Caco-2 (cell line): ENCODE measurements at places on chromosomes 16 and 17.

DNA sequence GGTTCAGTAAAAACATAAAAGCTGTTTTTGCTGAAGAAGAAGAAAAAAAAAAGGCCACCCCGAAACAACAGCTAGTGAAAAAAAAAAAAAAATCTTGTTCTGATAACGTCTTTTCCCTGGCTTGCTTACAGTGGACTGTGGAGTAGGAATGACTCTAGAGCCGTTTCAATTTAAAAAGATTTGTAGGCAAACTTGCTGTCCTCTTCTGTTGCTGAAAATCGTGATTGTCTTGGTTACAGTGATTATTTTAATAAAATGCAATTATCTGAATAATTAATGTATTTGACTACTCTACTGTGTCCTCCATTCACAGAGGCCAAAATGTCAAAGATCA is 190.6 kb upstream of the TBX2 start:
- no peak overlapping the region for H3K4me3 ChIP-seq
- H3K27ac ChIP-seq: no peak overlapping the region
- H3K27me3 ChIP-seq: no peaks in the 10 kb centered on the region
- no peak for DNase-seq
- no peaks in the 10 kb centered on the region for H3K36me3 ChIP-seq

DNA sequence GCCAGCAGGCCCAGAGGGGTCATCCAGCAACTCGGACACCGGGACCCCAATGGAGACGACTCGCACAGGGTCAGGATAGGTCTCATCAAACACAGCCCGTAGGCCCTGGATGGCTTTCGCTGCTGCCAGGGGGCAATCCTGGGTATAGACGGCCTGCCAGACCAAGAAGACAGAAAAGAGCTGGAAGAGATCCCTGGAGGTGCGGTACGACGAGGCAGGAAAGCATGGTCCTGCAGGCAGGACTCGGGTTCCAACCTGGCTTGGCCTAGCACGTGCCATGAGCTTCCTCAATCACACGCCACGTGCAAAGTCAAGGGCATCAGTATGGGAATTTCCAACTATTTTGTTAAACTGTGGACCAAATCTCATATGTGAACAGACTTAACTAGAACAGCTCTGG is 6.3 kb upstream of the EXOSC6 start:
- peaks cover 16% of the 10 kb centered on the region for H3K36me3 ChIP-seq
- H3K4me1 ChIP-seq: no peaks in the 10 kb centered on the region
- no peak for DNase-seq
- no peak overlapping the region for H3K4me3 ChIP-seq

DNA sequence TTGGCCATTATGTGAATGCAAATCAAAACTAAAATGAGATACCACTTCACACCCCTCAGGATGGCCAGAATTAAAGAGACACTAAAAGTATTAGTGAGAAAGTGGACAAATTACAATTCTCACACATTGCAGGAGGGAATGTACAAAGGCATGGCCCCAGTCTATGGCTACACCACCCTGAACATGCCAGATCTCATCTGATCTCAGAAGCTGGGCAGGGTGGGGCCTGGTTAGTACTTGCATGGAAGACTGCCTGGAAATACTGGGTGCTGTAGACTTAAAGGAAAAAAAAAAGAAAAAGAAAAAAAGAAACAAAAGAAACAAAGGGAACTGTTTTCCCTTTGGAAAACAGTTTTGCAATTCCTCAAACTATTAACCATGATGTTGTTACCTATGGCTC is 97.0 kb upstream of the RBL2 start:
- DNase-seq: no peak
- no peak overlapping the region for H3K27ac ChIP-seq
- H3K4me3 ChIP-seq: no peak overlapping the region
- H3K36me3 ChIP-seq: no peaks in the 10 kb centered on the region
- no peaks in the 10 kb centered on the region for H3K4me1 ChIP-seq

DNA sequence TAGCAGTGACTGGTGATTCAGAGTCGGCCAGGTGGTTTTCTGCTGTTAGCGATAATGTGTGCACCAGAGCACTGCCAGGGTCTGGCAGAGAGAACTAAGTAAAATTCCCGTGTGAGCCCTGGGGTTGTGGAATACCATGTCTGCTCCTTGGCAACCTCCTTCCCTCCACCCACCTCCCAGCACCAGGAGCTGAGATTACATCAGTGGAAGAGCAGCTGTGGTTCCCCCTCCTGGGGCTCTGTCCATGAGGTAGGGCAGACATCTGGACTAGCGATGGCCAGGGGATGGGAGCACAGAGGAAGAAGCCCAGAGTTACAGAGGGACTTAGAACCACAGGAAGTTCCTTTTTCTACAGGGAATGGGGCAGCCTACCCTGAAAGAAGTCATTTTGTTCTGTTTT is 15.8 kb downstream of the CLEC10A start:
- H3K27me3 ChIP-seq: no peaks in the 10 kb centered on the region
- no peak overlapping the region for H3K4me3 ChIP-seq
- no peak overlapping the region for H3K27ac ChIP-seq
- no peaks in the 10 kb centered on the region for H3K36me3 ChIP-seq

GRCh38 chr16:11721781-11722467 is 20.7 kb downstream of the TXNDC11 start:
- no peaks in the 10 kb centered on the region for H3K4me1 ChIP-seq
- no peaks in the 10 kb centered on the region for H3K27me3 ChIP-seq
- peaks cover 2% of the 10 kb centered on the region; the same call in 1 of the 2 replicates for H3K36me3 ChIP-seq
- no peak overlapping the region for H3K4me3 ChIP-seq
- DNase-seq: no peak

DNA sequence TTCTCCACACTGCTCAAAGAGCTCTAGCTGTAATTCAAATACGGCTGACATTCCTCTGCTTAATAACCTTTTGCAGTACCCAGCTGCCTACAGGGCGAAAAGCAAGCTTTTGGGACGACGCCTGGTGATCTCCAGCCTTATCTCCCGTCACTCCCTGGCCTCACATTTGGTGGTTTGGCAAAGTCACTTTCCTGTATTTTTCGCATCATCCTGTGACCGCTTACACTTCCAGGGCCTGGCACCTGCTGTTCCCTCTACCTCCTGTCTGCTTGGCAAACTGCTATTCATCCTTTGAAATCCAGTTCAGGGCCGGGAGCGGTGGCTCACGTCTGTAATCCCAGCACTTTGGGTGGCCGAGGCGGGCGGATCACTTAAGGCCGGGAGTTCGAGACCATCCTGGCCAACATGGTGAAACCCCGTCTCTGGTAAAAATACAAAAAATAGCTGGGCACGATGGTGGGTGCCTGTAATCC is 2.7 kb upstream of the BHLHA9 start:
- peak overlapping the region; percentile 60 for H3K4me3 ChIP-seq
- H3K36me3 ChIP-seq: no peaks in the 10 kb centered on the region
- DNase-seq: no peak
- no peaks in the 10 kb centered on the region for H3K27me3 ChIP-seq
- H3K4me1 ChIP-seq: peaks cover 4% of the 10 kb centered on the region

DNA sequence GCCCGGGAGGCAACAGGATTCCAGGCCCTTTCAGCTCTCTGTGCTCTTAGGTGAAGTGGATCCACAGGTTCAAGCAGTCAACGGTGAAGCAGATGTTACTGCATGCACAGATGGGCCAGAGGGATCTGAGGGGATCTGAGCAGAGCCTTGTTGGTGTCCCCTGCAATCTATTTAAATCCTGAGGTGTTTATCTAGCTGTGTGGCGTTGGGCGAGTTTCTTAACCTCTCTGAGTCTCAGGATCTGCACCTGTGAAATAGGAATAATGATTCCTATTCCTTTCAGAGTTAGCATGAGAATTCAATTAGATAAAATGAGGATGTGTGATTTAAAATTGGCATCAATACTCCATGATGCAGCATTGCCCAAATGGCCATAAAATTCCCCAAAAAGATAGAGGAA is 237.3 kb upstream of the CDH5 start:
- H3K4me3 ChIP-seq: no peak overlapping the region
- no peaks in the 10 kb centered on the region; the same call in 1 of the 2 replicates for H3K36me3 ChIP-seq
- DNase-seq: no peak
- no peak overlapping the region for H3K27ac ChIP-seq

DNA sequence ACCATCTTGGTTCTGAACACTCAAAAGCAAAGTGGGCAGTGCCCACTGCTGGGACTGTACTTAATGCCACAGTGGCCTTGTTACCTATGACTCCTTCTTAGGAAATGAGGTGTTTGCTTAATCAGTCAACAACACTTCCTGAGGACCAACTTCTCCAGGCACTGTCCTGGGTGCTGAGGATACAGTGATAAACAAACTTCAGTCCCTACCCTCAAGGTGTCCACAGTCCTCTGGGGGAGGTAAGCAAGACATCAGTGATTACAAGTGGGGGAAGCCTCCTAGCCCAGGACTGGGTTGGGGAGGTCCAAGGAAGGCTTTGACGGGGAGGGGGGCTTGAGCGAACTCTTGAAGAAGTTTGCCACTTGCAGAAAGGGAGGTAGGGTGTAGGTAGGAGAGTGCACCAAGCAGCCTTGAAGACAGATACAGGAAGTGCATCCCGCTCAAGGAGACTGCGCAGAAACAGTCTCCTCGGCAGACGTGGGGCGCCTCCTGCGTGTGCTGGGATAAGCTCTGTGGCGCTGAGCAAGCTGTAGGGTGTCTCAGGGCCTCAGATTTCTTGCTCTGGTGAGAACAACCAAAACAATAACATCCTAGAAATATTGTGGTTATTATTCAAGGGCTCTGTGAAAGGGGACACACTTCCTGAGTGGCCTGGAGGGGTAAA is 2.6 kb upstream of the ABCC3 start:
- no peak overlapping the region for H3K4me3 ChIP-seq
- H3K27me3 ChIP-seq: no peaks in the 10 kb centered on the region
- peaks cover 53% of the 10 kb centered on the region for H3K4me1 ChIP-seq
- H3K36me3 ChIP-seq: no peaks in the 10 kb centered on the region
- no peak for DNase-seq
- H3K27ac ChIP-seq: no peak overlapping the region

- H3K4me3 ChIP-seq: no peak overlapping the region
- H3K36me3 ChIP-seq: peaks cover 2% of the 10 kb centered on the region
- H3K4me1 ChIP-seq: no peaks in the 10 kb centered on the region
- no peak overlapping the region for H3K27ac ChIP-seq
- DNase-seq: no peak
- no peaks in the 10 kb centered on the region for H3K27me3 ChIP-seq
These were observed 22.6 kb downstream of the NDE1 start for GRCh38 chr16:15672514-15673167.

DNA sequence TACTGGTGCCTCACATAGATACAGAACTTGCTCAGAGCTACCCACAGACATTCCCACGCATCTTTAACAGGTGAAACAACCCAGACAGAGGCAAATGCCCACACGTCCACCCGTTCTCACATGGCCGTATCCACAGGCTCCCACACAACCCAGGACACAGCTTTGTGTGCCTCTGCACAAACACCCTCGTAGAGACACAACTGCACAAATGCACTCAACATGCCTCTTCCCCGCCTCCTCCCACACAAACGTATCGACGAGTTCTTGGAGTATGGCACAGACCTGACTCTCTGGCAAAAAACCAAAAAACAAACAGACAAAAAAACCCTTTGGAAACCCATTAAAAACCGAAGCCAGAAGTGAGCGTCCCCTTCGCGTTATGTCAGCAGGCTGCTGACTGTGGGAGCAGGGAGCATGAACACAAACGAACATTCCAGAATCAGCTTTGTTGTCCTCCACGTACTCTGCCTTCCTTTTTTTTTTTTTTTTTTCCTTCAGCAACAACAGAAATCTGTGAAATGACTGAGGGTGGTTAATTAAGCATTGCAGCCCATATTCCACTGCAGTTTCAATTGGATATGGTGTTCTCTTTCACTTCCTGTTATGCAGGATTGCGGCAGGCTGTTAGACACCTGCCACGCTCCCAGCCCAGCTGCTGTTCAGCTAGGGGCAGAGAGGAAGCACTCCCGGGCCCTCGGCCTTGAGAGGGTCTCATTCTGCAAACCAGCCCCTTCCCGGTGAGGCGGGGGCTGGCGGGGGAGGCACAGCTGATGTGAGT is 313.7 kb downstream of the MAF start:
- no peak overlapping the region for H3K27ac ChIP-seq
- H3K36me3 ChIP-seq: no peaks in the 10 kb centered on the region
- no peak for DNase-seq
- no peaks in the 10 kb centered on the region for H3K4me1 ChIP-seq

- no peaks in the 10 kb centered on the region for H3K36me3 ChIP-seq
- H3K4me1 ChIP-seq: peaks cover 56% of the 10 kb centered on the region
- no peaks in the 10 kb centered on the region for H3K27me3 ChIP-seq
- DNase-seq: no peak
- H3K27ac ChIP-seq: no peak overlapping the region
- no peak overlapping the region for H3K4me3 ChIP-seq
These were observed 342.7 kb downstream of the SOX9 start for GRCh38 chr17:72463287-72464102.

DNA sequence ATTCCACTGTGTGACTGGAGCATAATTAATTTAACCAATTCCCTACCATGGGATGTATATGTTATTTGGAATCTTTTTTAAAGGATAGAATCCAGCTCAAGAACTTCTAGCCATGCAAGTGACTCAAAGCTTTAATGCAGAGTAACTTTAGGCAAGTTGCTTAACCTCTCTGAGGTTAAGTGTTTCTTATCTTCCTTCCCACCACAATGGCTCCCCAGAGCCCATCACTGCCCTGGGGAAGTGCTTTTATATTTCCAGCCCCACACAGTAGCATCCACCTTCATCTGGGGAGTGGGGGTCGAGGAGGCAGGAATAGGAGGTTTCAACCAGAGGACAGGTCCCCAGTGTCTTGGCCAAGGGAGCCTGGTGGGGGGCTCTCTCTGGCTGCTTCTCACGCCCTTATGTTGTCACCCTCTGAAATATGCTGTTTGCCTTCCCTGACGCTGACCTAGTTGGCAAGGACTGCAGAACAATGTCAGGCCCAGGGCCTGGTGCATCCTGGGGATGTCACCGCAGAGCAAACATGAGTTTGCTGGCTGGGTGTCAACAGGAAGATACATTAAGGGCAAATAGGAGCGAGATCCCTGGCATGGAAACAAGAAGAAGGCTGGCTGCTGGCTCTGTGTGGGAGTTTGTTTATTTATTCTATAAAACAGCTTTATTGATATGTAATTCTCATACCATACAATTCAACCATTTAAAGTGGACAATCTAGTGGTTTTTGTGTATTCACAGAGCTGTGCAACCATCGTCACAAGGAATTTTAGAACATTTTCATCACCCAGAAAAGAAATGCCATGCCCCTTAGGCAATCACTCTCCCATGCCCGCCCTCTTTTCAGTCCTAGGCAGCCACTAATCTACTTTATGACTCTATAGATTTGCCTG is 46.6 kb upstream of the WSB1 start:
- H3K27me3 ChIP-seq: no peaks in the 10 kb centered on the region
- peaks cover 25% of the 10 kb centered on the region for H3K4me1 ChIP-seq
- no peak overlapping the region for H3K4me3 ChIP-seq
- no peak for DNase-seq

GRCh38 chr17:3666516-3666915 is 1.9 kb downstream of the TAX1BP3 start:
- H3K4me1 ChIP-seq: 0 out of 2 replicates have a peak, but pooled peaks cover 4% of the 10 kb centered on the region
- peak overlapping the region; percentile 74 for H3K27ac ChIP-seq
- no peak overlapping the region for H3K4me3 ChIP-seq
- H3K36me3 ChIP-seq: no peaks in the 10 kb centered on the region
- no peaks in the 10 kb centered on the region for H3K27me3 ChIP-seq
- DNase-seq: no peak
